Vagina (tissue), 2 donors: ENCODE measurements at places on chromosomes 6 and 20.

GRCh38 chr20:44018259-44018941, 103.7 kb downstream of the TOX2 start:
- no peak for DNase-seq

GRCh38 chr6:48101290-48101689, 9.7 kb downstream of the PTCHD4 start:
- no peak for DNase-seq

- peak; percentile 64 for DNase-seq
Observed at GRCh38 chr6:90048206-90048967, 154.1 kb downstream of the GJA10 start.

GRCh38 chr20:45835825-45836224, 2.2 kb downstream of the SNX21 start:
- DNase-seq, result no peak

- no peak for DNase-seq
Observed at GRCh38 chr20:51862796-51863195, 60.5 kb upstream of the SALL4 start.

GRCh38 chr20:39290575-39290974, 328.4 kb downstream of the DHX35 start:
- no peak for DNase-seq

DNA sequence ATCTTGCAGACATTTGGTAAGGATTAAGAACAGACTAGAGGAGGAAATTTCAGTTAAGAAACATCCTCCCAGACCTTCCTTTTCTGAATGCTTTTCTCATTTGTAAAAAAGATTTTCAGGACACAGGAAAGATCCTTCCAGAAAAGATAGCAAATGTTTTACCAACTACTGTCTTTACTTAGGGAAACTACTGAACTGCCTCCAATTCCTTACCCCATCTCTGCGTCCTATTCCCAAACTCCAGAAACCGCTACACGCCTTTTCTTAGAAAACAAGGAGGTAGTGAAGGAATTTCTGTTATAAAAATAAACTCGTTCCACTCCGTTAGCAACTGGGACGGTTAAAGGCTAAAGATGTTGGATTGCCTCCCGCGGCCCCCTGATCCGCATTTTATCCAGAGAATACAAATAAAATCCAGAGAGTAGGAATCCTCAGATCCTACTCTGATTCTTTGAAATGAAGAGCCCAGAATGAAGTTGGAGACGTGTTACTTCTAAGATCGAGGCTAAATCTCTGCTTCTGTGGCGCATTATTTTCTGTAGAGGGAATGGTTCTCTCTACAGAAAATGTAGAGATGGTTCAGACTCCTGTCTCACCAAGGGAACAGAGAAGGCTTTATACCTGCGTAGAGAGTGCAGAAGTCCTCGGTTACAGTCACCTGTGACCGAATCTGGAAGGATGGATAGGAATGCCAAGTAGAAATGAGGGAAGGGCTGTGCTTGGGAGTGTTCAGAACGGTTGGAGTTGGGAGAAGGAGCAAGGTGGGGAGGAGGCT, 133.0 kb downstream of the GPX5 start:
- no peak for DNase-seq

- DNase-seq, result no peak
Observed at GRCh38 chr6:81511423-81511822, 241.1 kb downstream of the TENT5A start.

DNA sequence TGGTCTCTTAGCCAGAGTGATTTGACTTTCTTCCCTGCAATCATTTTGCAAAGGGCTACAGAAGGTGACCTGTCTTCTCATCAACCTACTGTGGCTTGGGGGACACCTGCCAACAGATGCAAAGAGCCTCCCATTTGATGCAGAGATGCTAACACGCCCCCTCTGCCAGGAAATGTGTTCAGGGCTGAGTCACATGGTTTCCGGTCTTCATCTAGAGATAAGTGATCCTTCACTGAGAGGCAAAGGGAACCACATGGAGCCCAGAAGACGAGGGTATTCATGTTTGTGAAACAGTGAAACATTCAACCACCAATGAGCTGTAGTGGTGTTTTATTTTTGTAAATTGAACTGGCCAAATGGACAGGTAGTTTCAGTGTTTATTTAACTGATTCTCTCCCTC, 109.0 kb upstream of the RIN2 start:
- no peak for DNase-seq

DNA sequence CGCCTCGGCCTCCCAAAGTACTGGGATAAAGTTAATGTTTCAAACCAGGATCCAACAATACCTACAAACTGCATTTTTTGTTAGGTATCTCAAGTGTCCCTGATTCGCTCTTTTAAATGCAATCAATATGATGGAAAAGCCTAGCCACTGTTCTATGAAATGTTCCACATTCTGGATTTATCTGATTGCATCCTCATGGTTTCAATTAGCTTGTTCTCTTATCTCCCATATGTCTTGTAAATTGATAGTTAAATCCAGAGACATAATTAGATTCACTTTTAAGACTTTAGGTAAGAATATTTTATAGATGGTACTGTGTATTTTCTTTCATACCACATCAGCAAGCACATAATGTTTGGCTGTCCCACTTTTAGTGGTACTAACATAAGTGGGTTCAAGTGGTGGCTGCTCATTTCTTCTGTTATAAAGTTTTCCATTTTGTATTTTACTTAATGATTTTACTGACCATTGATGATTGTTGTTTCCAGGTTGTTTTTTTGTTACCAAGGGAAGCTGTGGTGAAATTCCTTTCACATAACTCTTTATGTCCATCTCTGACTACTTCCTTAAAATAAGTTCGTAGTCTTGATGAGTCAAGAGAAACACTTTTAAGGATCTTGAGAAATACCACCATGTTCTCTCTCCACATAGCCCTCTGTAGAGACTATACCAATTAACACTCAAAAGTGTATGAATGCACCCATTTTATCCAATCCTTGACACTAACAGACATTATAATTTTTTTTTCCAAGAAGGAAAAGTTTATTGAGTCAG, 40.5 kb downstream of the RNGTT start:
- DNase-seq, result no peak

DNA sequence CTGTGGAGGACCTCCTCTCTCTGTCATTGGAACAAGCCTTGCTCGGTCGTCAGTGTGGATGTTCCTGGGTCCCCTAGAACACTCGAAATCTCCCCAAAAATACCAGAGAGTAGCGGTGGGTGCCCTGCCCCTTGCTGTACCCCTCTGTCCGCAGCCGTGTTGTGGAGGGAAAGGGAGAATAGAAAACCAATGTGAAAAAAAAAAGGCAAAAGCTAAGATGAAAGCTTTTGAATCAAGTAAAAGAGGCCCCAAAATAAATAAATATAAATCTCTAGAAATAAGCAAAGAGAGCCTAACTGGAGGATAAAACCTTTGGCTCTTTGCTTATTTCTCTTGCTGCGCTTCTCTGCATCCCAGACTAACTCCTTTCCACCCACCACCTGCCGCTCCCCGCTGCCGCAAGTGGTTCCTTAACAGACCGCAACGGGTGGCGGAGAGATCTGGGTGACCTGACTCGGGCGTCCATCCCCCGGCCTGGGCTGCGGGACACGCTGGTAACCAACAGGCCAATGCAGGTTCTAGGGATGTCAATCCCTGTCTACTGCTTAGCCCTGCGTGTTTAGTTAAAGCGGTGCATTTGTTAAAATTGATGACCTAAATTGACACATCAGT, 110.0 kb downstream of the GPX5 start:
- DNase-seq, result no peak

DNA sequence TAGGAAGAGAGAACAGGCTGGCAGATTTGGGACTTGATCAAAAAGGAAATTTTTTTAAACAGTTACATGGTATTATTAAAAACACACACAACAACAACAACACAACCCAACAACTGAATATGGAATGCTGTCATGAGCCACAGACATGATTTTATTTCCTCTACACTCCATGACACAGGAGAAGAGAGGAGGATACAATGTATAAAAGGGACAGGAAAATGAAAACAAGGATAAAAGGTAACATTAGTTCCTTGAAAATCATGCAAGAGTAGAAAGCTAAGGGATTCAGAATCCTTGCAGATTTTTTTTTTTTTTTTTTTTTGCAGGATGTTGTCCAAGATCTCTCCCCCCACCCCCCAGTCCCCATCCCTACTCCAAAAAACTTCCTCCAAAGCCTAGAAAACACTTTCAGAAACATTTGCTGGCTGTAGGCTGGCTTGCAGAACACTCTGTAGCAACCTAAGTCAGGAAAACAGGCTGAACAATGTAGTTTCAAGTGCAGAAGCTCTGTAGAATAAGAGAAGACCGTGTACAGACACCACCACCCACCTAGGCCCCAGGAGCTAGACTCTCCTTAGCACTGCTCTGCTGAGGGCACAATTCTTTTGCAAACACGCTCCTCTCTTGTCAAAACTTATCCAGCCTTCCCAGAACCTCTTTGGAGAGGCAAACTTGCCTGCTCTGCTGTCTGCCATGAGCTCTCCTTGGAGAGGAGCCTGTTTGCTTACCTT, 845 bp downstream of the ZMYND8 start:
- no peak for DNase-seq

DNA sequence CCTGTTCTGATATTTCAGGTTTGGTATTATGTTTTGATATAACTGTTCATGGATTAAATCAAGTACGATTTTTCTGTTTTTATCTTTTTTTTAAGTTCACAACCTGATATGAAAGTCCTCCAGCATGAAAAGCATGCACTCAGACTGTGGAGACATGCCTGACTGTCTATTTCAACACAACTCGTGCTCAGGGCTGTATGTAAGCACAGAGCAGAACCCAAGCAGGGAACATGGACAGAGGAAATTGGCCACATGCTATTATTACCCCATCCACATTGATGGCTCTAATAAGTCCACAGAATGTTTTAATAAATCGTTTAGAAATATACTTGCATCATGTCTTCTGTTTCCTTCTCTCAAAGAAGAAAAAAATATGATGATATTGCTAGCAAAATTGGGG, 730.4 kb downstream of the C6orf118 start:
- no peak for DNase-seq

DNA sequence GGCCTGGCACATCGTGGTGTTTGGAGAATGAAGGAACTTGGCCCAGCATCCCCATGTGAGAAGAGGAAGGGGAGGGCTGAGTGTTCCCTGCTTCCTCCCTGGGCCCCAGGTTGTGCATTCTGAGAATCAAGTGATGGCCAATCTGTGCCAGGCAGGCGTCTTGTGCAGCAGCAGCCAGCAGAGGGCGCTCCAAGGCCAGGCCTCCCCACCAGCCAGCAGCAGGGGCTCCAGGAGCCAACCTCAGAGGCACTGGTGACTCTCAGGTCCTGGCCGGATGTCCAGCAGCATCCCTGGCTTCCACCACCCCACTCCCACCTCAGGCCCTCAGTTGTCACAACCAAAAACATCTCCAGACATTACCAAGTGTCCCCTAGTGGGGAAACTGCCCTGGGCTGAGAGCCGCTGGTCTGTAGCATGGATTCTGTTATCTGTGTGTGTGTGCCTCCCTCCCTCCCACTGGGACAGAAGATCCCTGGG, 192.0 kb downstream of the PREX1 start:
- no peak for DNase-seq

GRCh38 chr20:62602550-62602949, 39.8 kb upstream of the SLCO4A1 start:
- no peak for DNase-seq

DNA sequence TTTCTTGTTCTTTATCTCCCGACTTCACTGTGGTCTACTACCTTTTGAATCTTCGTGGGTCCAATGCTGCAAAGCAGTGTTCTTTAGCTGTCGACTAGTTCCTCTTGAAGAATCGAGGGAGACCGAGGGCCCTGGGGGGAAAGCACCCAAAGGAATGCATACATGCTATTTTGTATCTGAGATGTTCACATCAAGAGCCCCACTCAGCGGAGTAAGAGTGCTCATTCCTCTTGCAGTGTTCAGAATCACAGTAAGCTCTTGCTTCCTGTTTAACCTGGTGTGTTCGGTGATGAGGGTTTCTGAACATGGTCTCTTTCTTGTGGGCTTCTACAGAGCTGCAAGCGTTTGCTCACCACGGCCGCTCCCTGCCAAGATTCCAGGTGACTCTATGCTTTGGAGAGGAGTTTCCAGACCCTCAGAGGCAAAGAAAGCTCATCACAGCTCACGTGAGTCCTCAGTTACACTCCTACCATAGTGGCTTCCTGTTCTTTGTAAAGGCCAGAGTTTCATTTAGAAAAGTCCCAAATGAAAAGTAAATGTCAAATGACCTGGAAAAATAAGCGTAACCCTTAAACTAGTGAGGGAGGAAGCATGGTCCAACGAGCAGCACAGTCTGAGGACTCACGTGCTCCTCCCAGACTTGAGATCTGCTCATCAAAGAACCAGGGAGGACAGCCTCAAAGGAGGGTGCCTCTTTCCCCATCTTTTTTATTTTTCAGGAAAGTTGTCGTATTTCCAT, 13.3 kb downstream of the IRF4 start:
- DNase-seq, result no peak

DNA sequence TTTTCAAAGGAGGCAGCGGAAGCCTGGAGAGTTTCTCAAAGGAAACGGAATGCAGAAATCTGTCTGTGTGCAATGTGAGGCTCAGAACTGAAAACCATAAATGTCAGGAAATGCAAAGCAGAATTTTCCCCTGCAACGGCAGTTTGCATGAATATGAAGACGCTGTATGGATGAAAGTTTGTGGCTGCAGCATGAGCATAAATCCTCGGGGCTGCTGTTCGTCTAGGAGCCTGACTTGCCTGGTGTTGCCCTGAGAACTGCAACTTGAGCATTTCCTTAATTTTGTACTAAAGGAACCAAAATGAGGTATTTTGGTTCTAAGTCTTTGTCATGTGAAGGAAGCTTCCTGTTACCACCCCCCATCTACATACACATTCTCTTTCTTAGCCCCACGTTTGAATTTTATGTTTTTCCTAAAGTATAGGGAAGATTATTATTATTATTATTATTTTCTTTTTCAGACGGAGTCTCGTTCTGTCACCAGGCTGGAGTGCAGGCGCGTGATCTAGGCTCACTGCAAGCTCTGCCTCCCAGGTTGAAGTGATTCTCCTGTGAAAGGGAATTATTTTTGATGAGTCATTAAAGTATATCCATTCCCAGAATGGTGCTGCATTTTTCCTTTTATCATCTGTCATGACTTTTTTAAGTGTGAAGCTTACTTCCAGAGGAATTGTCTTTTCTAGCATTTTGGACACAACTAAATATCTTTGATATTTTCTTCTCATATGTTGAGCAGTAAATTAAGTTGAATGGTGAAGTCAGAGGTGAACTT, 33.1 kb downstream of the MTHFD1L start:
- no peak for DNase-seq

- no peak for DNase-seq
Observed at GRCh38 chr6:144220031-144220790, 64.9 kb upstream of the UTRN start.

- no peak for DNase-seq
Observed at GRCh38 chr6:162618448-162619002, 109.0 kb downstream of the PRKN start.
